ENCODE measurements at places on chromosomes 12 and 14. TPM values are rescaled to one million over a fixed set of nuclear protein-coding genes. Genes with fewer than 3 reads are reported as not detected.

Gene ZNF10
- total RNA-seq, result 4.0 TPM

Gene APOF
- not detected for total RNA-seq

Gene AMN
- total RNA-seq, result not detected

Gene KRT7
- not detected for total RNA-seq

Gene KRAS
- total RNA-seq, result 9.7 TPM

Gene LYZ
- 0.88 TPM for total RNA-seq

Gene GPR135
- total RNA-seq, result 2.9 TPM

Gene GUCY2C
- total RNA-seq, result 0.11 TPM

Gene FNTB
- 24.2 TPM for total RNA-seq

Gene LRFN5
- not detected for total RNA-seq

Gene KRT79
- total RNA-seq, result not detected

Gene SALL2
- total RNA-seq, result 0.85 TPM

Gene KRT2
- not detected for total RNA-seq

Gene GNB3
- not detected for total RNA-seq

Gene CHGA
- total RNA-seq, result 6.2 TPM

Gene CACNA2D4
- total RNA-seq, result not detected

Gene RAD51AP1
- total RNA-seq, result 17.8 TPM

Gene WNT1
- total RNA-seq, result not detected

Gene TNS2
- total RNA-seq, result 15.9 TPM

Data from SK-MEL-5 (cell line).